Endothelial cell of umbilical vein (primary cell): ENCODE measurements at places on chromosomes 3 and 15. TPM values are rescaled to one million over a fixed set of nuclear protein-coding genes. Genes with fewer than 3 reads are reported as not detected.

Gene FBN1
- 88.1 and 111 TPM in 2 replicates for total RNA-seq

Gene LMAN1L
- not detected in 2 replicates for total RNA-seq

Gene ATP13A4
- 1.0 TPM in 1 of 2 replicates, not detected in the other for total RNA-seq

- H3K4me3 ChIP-seq: no peak overlapping the region
- no peaks in the 10 kb centered on the region for H3K36me3 ChIP-seq
- peaks cover 24% of the 10 kb centered on the region for H3K4me1 ChIP-seq
- no peaks in the 10 kb centered on the region for H3K27me3 ChIP-seq
- no peak for DNase-seq
These were observed 10.2 kb upstream of the HERC1 start for GRCh38 chr15:63843901-63844317.

- H3K4me1 ChIP-seq: no peaks in the 10 kb centered on the region
- H3K4me3 ChIP-seq: no peak overlapping the region
- DNase-seq: no peak
These were observed 637.9 kb downstream of the PLOD2 start for GRCh38 chr3:145522893-145523651.

DNA sequence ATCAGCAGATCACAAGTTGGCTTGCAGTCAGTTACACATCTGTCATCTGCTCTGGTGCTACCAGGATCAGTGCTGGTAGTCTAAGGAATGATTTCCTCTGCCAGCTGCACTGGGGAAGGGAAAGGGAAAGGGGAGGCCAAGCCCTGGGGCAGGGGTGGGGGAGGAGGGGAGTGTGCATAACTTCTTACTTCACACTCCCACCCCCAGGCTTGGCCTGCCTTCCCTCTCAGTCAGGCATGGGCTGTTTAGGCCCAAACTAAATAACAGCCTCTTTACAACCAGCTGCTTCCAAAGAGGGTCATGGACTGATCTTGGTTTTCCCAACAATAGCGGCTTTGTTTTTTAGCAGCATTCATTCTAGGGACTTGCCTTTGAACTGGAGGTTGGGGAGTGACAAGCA lies 86.1 kb upstream of the PSMD6 start:
- no peak for DNase-seq
- no peaks in the 10 kb centered on the region for H3K36me3 ChIP-seq
- H3K27ac ChIP-seq: no peak overlapping the region
- H3K27me3 ChIP-seq: no peaks in the 10 kb centered on the region
- no peak overlapping the region for H3K4me3 ChIP-seq

- no peak for DNase-seq
- no peak overlapping the region for H3K27ac ChIP-seq
- H3K4me1 ChIP-seq: no peaks in the 10 kb centered on the region
- no peaks in the 10 kb centered on the region for H3K36me3 ChIP-seq
- no peaks in the 10 kb centered on the region for H3K27me3 ChIP-seq
- no peak overlapping the region for H3K4me3 ChIP-seq
These were observed 77.6 kb downstream of the EDEM1 start for GRCh38 chr3:5264896-5265770.

DNA sequence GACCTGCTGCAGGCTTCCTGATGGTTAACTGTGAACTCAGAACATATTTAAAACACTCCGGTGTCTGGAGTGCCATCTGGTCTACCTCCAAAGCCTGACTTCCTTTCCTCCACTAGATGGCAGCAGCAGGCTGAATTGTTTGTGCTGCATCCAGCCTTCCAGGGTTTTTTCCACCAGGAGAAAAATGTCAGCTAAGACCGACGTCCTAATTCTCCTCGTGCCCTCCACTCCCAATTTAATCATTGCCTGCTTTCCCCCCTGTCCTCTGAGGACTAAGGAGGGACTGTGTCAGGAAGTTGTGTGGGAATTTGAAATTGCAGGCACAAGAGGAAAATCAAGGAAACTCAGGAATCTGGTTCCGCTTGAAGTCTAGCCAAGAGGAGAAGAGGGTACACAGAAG lies 165.2 kb upstream of the UMPS start:
- no peak overlapping the region for H3K27ac ChIP-seq
- H3K4me3 ChIP-seq: no peak overlapping the region
- peaks cover 9% of the 10 kb centered on the region for H3K27me3 ChIP-seq

Gene HRG
- total RNA-seq: not detected in 2 replicates

- DNase-seq: no peak
- no peak overlapping the region for H3K4me3 ChIP-seq
- no peaks in the 10 kb centered on the region for H3K27me3 ChIP-seq
- no peaks in the 10 kb centered on the region for H3K4me1 ChIP-seq
These were observed 182.6 kb downstream of the SUCNR1 start for GRCh38 chr3:152056073-152056472.

DNA sequence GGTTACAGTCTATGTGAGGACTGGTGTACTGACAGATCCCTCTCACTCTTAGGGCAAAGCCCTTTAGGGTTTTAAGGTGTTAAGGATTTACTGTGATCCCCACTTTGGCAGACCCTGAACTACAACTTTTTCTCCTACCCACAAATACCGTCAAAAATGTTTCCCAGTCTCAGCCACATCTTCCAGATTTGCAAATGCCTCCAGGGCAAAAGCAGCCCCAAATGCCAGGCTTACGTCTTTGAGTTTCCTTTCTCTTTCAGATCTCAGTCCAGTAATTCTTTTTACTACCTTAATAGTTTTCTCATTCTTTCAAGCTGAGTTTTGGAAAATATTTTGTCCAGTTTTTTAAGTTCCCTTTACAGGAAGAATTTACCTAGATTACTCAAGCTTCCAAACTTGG lies 13.4 kb upstream of the ITGA11 start:
- no peaks in the 10 kb centered on the region for H3K4me1 ChIP-seq
- no peak overlapping the region for H3K27ac ChIP-seq
- H3K4me3 ChIP-seq: no peak overlapping the region
- DNase-seq: no peak
- peaks cover 44% of the 10 kb centered on the region for H3K27me3 ChIP-seq

Gene IQCF5
- total RNA-seq: not detected in 2 replicates

Gene CHRNA5
- total RNA-seq: 12.7 and 15.6 TPM in 2 replicates

DNA sequence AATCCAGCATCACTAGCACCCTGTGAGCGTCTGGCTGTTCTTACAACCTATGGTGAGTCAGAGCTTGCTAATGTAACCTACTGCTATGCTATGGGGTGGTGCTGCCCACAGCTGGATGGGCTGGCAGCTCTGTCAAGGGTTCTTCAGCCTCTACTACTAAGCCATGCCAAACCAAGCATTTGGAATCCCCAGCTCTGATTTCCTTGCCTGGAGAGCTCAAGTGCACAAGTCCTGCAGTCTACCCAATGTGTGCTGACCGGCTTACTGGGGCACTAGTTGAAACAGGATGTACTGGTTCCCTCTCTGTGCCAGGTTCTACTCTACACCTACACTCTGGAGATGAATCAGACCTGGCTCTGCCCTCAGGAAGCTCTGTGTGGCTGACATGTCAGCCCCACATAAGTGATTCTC lies 4.2 kb downstream of the TEX264 start:
- H3K4me3 ChIP-seq: no peak overlapping the region
- H3K27me3 ChIP-seq: no peaks in the 10 kb centered on the region
- H3K4me1 ChIP-seq: peaks cover 12% of the 10 kb centered on the region
- H3K36me3 ChIP-seq: peaks cover 2% of the 10 kb centered on the region

- H3K36me3 ChIP-seq: no peaks in the 10 kb centered on the region
- H3K27ac ChIP-seq: no peak overlapping the region
- no peaks in the 10 kb centered on the region for H3K27me3 ChIP-seq
- no peaks in the 10 kb centered on the region for H3K4me1 ChIP-seq
- no peak for DNase-seq
These were observed 178.8 kb upstream of the STAC start for GRCh38 chr3:36201546-36201945.

GRCh38 chr3:188595890-188596376 lies 442.0 kb downstream of the LPP start:
- H3K4me1 ChIP-seq: peaks cover 25% of the 10 kb centered on the region
- no peak for DNase-seq
- no peaks in the 10 kb centered on the region for H3K27me3 ChIP-seq
- no peak overlapping the region for H3K4me3 ChIP-seq
- H3K36me3 ChIP-seq: no peaks in the 10 kb centered on the region

GRCh38 chr3:181009225-181009624 lies 19.7 kb upstream of the DNAJC19 start:
- no peaks in the 10 kb centered on the region for H3K36me3 ChIP-seq
- H3K4me3 ChIP-seq: no peak overlapping the region
- DNase-seq: no peak
- no peak overlapping the region for H3K27ac ChIP-seq

- H3K36me3 ChIP-seq: no peaks in the 10 kb centered on the region
- no peak overlapping the region for H3K27ac ChIP-seq
- no peak for DNase-seq
- H3K4me1 ChIP-seq: no peaks in the 10 kb centered on the region
These were observed 23.1 kb upstream of the LEKR1 start for GRCh38 chr3:156802821-156803606.

Gene CD80
- not detected in 2 replicates for total RNA-seq

Gene AGBL1
- total RNA-seq: not detected in 2 replicates

Gene ARRDC4
- total RNA-seq: 0.97 and 2.5 TPM in 2 replicates

GRCh38 chr3:21697707-21698106 lies 53.3 kb downstream of the ZNF385D start:
- H3K27ac ChIP-seq: no peak overlapping the region
- DNase-seq: no peak
- no peaks in the 10 kb centered on the region for H3K27me3 ChIP-seq
- no peaks in the 10 kb centered on the region for H3K4me1 ChIP-seq
- no peak overlapping the region for H3K4me3 ChIP-seq

- peak overlapping the region; percentile 100 for H3K27ac ChIP-seq
- H3K27me3 ChIP-seq: no peaks in the 10 kb centered on the region
- no peak for DNase-seq
- H3K36me3 ChIP-seq: no peaks in the 10 kb centered on the region
These were observed 25.9 kb upstream of the VEPH1 start for GRCh38 chr3:157529085-157529484.

DNA sequence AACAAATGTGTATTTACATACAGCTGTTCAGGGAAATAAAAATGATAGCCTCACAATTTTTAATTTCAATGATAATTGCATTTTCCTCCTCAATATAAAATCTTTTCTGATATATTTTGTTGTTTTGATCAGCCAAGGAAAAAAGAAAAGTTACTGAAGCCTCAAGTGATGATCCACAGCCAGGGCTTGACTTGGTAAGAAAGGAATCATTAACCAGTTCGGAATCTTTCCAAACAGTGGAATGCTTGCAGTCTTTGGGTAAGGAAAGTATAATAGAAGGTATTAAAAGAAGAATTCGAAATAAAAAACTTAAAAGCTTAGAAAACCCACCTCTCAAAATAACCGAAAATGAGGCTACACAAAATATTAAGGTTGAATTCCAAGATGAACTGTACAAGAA lies 1.0 kb downstream of the TOPAZ1 start:
- H3K36me3 ChIP-seq: no peaks in the 10 kb centered on the region
- no peaks in the 10 kb centered on the region for H3K4me1 ChIP-seq
- H3K4me3 ChIP-seq: no peak overlapping the region
- no peak overlapping the region for H3K27ac ChIP-seq
- H3K27me3 ChIP-seq: peaks cover 2% of the 10 kb centered on the region
- DNase-seq: no peak

Gene ACKR4
- total RNA-seq: 1.4 and 3.2 TPM in 2 replicates

GRCh38 chr3:122962149-122962548 lies 65.4 kb downstream of the SEMA5B start:
- H3K27ac ChIP-seq: no peak overlapping the region
- H3K27me3 ChIP-seq: peaks cover 17% of the 10 kb centered on the region
- no peaks in the 10 kb centered on the region for H3K4me1 ChIP-seq
- no peaks in the 10 kb centered on the region for H3K36me3 ChIP-seq
